Activated CD4-positive, alpha-beta T cell treated with anti-CD3 and anti-CD28 coated beads for 24 hours (primary cell): ENCODE measurements at places on chromosomes 2 and 18.

- DNase-seq = no peak
Measured at GRCh38 chr2:238655974-238656722, 191.7 kb upstream of the TWIST2 start.

- no peak for DNase-seq
Measured at GRCh38 chr18:45480219-45481015, 134.9 kb upstream of the SLC14A2 start.

DNA sequence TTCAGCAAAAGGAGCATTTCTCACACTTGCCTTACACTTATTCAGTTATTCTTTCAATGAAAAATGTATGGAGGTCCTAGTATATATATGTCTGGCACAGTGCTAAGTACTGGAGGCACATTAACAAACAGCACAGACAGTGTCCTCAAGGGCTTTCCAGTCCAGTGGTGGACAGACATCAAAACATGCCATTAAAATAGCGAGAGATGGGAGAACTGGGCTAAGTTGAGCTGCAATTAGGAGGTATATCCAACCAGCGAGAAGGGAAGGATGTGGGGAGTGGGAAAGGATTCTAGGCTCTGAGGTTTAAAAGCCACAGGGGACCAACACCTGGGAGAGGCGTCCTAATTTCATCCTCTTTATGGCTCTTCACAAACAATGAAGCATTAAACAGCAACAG, 127.5 kb upstream of the TTC39C start:
- no peak for DNase-seq

- no peak for DNase-seq
Measured at GRCh38 chr2:6967301-6967700, 50.1 kb downstream of the RNF144A start.

- DNase-seq = no peak
Measured at GRCh38 chr2:156896294-156896693, 361.2 kb upstream of the GALNT5 start.

- no peak for DNase-seq
Measured at GRCh38 chr2:185291035-185291647, 447.5 kb upstream of the FSIP2 start.

GRCh38 chr2:86291328-86291662, 46.1 kb downstream of the REEP1 start:
- DNase-seq = no peak

DNA sequence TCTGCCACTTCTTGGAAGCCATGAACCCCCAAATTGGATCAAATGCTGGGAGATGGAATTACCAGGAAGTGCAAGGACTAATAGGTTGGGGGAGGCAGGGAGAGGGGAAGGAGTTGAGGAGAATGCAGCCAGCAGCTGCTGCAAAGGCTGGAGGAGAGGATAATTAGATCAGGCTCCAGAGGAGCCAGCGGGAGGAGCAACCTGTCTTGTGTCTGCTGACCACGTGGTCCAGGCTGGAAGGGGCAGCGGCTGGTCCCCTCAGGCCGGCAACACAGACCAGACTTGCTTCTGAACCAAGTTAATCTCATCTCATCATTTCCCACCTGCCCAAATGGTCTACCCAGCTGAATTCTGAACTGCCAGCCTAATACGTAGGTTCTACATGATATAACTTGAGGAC, 68.3 kb downstream of the MRO start:
- DNase-seq = no peak
